ENCODE measurements at places on chromosomes 2 and 18.

DNA sequence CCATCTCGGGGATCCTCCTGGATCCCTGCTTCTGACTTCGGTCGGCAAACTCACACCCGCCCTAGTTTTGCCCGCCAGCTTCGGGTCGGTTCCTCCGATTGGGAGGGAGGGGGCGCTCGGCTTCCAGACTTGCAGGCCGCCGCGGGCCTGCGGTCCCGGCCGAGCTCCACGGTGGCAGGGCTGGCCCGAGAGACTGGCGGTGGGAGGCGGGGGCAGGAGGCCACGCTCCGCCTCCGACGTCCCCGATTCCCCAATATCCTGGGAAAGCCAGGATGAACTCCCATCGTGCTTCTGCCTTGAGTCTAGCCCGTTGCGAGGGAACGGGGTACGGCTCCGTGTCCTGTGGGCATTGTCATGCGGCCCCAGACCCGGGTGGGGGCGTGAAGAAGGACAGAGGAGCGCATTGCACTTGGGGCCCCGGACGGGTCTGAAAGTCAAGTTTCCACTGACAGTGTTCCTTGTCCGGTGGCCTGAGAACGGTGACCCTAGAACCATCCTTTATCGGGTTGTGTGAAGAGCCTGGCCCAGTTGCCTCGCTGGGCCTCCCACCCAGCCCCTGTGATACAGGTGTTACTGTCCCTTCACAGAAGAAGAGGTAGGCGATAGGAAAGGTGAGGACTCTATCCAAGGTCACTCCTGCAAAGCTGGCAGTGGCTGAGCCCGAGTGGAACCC, 2.4 kb upstream of the INHBB start:
- DNase-seq, result peak; percentile 68

GRCh38 chr2:30798536-30798991, 8.7 kb downstream of the CAPN13 start:
- no peak for DNase-seq

- no peak for DNase-seq
These were observed 11.0 kb downstream of the FABP1 start for GRCh38 chr2:88116669-88117432.

- no peak for DNase-seq
These were observed 212.3 kb downstream of the CDH20 start for GRCh38 chr18:61545281-61546245.

- no peak for DNase-seq
These were observed 1.1 kb downstream of the SCG2 start for GRCh38 chr2:223601018-223601417.

GRCh38 chr2:1662606-1663180, 81.6 kb downstream of the PXDN start:
- no peak for DNase-seq

DNA sequence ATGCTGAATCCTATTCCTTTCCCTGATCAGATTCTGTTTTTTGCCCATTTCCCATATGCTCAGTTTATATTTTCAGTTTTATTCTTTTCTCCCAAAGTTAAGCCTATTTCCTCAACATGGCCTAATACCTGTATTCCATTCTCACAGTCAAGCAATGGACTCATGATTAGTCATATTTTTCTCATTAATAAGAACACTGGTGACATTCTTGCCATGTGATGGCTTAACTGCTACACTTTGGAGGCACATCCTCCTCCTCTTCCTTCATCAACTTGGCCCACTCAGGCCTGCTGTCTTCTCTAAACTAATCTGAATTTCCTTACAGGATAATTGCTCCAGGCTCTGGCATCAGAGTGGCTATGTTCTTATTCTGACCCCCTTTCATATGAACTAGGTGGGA, 679.2 kb downstream of the NYAP2 start:
- DNase-seq, result no peak

DNA sequence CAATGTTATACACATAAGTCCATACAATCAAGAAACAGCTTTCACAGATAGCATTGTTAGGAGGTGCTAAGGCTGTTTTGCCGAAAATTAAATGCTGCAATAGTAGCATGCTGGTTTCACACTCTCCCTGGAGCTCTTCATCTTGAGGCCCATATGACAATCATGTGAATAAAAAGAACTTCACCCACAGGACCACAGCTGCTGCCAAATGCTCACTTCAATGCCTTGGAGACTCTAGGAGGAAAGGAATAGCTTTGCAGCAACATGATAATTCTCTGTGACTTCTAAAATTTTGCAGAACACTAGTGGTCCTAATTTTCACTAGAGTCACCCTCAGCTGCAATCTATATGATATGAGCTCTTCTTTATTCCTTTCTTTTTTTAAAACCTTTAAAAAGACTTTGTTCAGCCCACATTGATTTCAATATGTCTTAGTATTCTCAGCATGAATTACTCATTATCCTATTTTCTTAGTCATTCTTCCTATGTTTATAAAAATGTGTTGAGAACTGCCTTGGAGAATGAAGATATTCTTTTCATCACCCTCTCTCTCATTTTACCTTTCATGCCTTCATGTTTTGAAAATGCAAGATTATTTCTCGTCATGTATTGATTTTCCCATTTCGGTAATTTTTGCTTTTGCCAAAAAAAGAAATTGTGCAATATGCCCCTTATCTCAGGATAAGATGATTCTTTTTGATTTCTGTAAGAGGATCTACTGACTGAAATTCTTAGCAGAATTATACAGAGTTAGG, 108.2 kb downstream of the PDE1A start:
- DNase-seq, result peak; percentile 52

- peak; percentile 17 for DNase-seq
These were observed 59.7 kb downstream of the PTH2R start for GRCh38 chr2:208466151-208466919.

DNA sequence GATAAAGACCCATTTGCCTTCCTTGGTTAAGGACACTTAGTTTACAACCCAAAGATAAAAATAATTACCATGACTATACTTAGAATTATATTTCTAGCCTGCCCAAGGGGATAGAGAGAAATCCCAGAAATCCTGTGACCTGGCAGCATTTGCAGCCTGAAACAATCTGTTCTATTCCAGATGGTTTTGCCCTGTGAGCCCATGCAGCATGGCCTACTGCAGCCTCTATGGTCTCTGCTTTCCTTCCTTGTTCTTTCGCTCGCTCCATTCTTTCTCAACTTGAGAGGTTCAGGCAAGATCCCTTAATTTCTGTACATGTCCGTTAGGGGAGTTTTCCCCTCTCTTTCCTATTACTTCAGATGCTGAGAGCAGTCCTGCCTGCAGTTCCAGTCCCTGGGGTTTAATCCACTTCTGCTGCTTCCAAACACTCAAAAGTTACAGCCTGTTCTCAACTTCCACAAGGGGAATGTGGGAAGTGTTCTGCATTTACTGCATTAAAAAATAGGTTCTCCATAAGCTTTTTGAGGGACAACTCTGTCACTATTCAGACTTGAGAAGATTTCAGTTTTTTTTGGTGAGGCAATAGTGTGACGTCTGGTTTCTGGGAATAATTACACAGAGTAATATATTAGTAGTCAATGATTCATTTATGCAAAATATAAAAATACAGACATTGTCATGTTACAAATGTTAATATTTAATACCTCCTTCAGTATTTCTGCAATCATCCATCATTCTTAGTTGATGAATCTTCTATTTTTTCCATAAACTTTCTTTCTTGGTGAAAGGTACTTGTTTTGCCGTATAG, 80.3 kb downstream of the CDCA7 start:
- DNase-seq, result no peak

DNA sequence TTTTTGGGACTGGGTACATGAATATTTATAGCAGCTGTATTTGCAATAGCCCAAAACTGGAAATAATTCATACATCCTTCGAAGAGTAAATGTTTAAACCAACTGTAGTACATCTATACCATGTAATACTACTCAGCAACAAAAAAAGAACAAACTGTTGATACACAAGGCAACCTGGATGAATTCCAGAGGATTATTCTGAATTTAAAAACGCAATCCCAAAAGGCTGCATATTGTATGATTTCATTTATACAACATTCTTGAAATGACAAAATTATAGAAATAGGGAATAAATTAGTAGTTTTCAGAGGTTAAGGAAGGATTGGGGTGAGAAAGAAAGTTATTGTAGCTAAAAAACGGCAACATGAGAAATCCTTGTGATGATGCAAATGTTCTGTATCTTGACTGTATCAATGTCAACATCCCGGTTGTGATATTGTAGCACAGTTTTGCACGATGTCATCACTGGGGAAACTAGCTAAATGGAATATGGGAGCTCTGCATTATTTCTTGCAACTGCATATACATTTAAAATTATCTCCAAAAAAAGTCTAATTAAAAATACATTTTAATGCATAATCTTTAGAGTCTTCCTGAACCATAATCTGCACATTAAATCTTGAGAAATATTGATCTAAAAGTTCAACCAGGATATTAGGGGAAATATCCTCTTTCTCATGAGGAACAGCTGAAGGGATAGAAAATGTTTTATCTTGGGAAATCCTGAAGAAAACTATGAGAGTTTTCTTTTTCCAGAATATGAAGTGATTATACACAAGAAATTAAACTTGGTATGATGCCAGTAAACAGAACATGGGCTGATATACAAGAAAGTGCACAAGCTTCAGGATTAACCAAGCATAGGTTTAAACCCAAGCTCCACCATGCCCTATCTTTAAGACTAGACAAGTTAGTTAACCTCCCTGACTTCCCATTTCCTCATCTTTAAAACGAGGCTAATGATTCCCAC, 21.9 kb downstream of the EVA1A start:
- DNase-seq, result no peak

- DNase-seq, result no peak
These were observed 102.7 kb downstream of the SH3BP4 start for GRCh38 chr2:235054475-235054874.

GRCh38 chr2:71506222-71507153, 53.1 kb downstream of the DYSF start:
- no peak for DNase-seq

- no peak for DNase-seq
These were observed 73.6 kb upstream of the EPC2 start for GRCh38 chr2:148570989-148571388.

- no peak for DNase-seq
These were observed 14.6 kb downstream of the RAMP1 start for GRCh38 chr2:237873897-237874551.

- DNase-seq, result peak; percentile 27
These were observed 24.3 kb downstream of the GALNT1 start for GRCh38 chr18:35605686-35606417.

GRCh38 chr2:136233298-136233697, 115.3 kb upstream of the CXCR4 start:
- DNase-seq, result no peak

- DNase-seq, result no peak
These were observed 51.5 kb downstream of the RPL37A start for GRCh38 chr2:216549926-216550690.

DNA sequence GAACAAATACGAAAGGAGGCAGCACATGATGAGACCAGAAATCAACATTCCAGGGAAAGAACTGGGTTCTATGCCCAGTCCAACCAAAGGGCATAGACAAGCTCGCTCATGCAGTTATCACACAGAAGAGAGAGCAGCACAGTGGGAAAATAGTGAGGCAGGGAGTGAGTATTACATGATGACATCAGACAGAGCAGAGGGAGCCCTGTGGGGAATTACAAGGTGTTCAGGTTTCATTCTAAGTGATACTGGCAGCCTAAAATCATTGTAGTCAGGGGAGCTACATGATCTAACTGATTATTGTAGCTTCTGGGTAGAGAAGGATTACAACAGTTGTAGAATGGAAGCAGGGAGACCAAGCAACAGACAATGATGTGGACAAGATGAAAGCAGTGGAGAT, 658.5 kb downstream of the ARHGAP15 start:
- DNase-seq, result no peak

- DNase-seq, result peak; percentile 10
These were observed 604.8 kb downstream of the CPS1 start for GRCh38 chr2:211161236-211161635.

DNA sequence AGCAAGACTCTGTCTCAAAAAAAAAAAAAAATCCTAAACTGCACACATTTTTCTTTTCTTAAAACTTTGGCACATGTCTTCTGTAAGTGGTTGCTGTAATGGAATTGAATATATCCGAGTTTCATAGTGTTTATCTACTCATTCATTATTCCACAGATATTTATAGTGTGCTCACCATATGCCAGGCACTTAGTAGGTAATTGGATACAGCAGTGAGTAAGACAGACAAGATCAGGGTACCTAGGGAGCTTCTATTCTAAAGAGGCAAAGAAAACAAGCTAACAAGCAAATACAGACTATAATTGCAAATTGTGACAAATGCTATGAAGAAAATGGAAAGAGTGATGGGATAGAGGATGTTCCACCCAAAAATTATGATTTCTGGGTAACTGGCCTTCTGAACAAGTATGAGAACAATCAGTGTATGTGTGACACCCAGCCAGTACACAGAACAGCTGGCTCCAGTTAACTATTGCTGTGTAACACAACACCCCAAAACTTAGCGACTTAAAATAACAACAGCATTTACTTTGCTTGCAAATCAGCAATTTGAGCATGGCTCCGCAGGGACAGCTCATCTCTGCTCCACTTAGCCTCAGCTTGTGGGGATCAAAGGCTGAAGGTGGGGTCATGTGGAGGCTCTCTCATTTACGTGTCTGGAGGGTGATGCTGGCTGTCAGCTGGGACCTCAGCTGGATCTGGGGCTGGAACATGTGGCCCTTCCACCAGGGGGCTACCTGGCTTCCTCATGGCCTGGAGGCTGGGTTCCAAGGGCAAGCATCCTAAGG, 224.9 kb downstream of the INSIG2 start:
- DNase-seq, result no peak

GRCh38 chr18:24354278-24354677, 43.3 kb downstream of the OSBPL1A start:
- no peak for DNase-seq

- no peak for DNase-seq
These were observed 117.0 kb downstream of the ZNF385B start for GRCh38 chr2:179744401-179744800.

DNA sequence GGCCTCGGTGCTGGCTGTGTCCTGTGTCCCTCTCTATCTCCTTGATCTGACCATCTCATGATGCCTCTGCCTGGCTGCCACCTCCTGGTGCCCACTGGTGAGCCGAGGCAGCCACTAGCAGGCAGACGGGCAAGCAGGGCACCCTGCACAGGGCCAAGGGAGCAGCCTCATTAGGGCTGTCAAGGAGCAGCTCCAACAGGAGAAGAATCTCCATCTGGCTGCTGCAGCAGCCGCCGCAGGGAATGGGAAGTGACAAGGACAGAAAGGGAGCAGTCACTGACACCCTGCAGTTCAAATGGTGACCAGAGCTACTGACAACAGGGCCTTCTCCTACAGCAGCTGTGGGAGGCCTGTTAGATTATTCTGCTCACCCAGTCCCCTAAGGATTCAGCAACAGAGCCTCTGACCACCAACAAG, 32.6 kb downstream of the ALPK2 start:
- DNase-seq, result no peak

Data from astrocyte of the spinal cord (primary cell).